Activated CD8-positive, alpha-beta memory T cell treated with anti-CD3 and anti-CD28 coated beads for 1 hour (primary cell): ENCODE measurements at places on chromosomes 7 and 10.
A peak's percentile ranks its signal among the peaks of the same experiment; 100 is the strongest.

GRCh38 chr10:97540669-97541500 lies 31.7 kb upstream of the ANKRD2 start:
- no peak for DNase-seq

GRCh38 chr7:43729214-43729923 lies at the start of gene COA1:
TSS of gene COA1 (minus strand) at chr7:43729523. CDS start at chr7:43648614, 80,909 bp downstream.
- peak; percentile 59 for DNase-seq

DNA sequence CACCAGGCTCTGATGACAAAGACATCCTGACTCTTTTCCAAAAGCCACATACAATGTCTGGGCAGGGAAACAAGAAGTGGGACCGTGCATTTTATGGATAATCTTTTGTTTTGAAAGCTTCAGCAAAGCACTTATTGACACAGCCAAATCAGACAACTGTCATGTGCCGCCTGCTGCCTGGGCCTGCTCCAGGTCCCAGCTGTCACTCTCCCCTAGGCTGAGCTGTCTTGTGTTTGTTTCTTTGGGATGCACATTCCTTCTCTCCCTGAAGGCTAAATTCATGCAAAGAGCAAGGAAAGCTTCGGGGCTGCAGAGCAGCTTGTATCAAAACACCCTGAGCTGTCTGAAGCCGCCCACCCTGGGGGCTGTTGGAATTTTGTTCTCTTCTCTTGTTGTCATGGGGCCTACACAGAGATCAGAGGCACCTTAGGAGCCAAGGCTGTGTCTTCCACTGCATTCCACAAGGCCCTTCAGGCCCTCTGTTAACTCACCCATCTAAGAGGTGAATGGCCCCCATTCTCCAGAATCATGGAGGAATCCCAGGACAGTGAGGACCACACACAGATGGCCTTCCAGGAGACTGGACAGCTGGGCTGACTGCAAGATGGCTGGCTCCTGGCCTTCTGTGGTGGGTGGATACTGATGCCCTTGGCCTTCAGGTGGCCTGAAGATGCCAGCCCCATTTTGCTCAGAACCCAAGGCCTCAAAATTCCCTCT lies 17.8 kb upstream of the SLC18A2 start:
- DNase-seq = no peak

DNA sequence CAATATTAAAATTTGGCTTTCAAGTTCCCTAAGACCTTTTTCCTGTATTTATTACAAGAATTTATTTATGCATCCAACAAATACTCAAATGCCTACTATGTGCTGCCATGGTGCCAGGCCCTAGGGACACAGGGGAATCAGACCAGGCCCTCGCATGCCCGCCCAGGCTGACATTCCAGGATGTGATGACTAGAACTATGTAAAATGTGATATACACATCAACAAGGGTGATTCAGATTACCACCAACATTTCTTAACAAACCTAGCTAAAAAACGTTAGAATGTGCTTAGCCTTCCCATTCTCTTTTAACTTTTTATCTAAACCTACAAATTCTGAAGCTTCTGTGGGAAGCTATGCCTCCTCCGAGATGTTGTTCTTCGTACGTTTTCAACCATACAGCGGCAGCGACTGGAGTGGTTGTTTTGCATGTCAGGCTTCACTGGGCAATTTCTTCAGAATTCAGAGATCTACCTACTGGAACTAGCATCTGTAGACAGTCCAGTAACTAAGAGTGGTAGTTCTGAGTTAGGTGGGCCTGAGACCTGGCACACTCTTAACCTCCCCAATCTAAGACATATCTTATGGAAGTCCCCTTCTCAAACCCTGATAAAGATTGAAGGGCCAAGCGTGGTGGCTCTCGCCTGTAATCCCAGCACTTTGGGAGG lies 22.1 kb downstream of the GNA12 start:
- DNase-seq = no peak
